ENCODE measurements at places on chromosomes 7 and 10.

- no peak for DNase-seq
Observed at GRCh38 chr7:84822941-84823510, 363.8 kb downstream of the SEMA3D start.

GRCh38 chr10:106158241-106158640 lies 1006.3 kb downstream of the SORCS1 start:
- no peak for DNase-seq

GRCh38 chr10:9515922-9516321 lies 1461.4 kb downstream of the GATA3 start:
- DNase-seq = no peak

GRCh38 chr7:158447151-158447505 lies 140.5 kb downstream of the PTPRN2 start:
- DNase-seq = no peak

GRCh38 chr7:150360363-150361058 lies 8.1 kb upstream of the REPIN1 start:
- no peak for DNase-seq

GRCh38 chr7:5703572-5704533 lies 77.6 kb downstream of the RNF216 start:
- DNase-seq = no peak

GRCh38 chr10:1320739-1321320 lies 264.6 kb downstream of the WDR37 start:
- DNase-seq = no peak

DNA sequence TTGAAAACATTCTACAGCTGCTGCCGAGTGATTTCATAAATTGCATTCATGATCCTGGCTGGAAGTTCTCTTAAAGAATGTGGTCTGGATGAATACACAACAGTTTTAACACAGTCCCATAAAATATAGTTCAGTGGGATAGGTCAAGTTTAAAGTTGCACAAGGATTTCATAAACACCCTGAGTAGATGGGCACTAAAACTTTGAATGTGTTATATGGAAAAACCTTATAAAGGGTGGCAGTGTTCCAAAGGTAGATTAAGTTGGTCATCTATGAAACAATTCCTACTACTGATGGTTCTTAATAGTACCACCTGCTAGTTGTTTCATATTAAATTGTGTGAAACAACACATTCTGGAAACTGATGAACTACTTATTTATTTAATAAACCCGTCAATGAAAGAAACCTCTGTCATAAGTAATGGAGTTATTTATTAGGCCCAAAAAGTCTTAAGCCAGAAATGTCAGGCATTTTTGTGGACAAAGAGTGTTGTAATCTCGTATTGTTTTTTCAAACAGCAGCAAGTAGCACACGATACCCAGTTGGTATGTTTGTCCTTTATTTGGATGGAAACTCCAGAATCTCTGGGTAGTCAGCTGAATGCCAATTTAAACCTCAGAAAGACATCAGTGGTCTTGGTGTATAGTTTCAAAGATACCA lies 14.3 kb upstream of the RPA3 start:
- no peak for DNase-seq

GRCh38 chr10:128068398-128069285 lies 57.6 kb downstream of the MKI67 start:
- DNase-seq = no peak

DNA sequence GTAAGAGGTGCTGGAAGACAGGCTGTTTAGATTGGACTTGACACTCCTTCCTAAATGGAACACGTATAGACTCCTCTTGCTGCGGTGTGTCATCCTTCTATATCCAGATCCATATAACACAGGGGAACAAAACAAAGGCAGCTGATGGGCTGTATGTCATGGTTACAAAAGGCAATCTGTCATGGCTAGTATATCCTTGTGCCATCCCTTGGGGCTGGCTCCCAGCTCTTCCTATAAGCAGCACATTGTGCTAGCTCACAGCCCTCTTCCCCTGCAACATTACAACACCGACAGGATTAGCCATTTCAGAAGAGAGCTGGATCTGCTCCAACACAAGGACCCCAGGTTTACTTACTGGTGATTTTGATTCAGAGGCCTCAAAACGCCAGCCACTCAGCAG lies 15.3 kb downstream of the LIPK start:
- no peak for DNase-seq

DNA sequence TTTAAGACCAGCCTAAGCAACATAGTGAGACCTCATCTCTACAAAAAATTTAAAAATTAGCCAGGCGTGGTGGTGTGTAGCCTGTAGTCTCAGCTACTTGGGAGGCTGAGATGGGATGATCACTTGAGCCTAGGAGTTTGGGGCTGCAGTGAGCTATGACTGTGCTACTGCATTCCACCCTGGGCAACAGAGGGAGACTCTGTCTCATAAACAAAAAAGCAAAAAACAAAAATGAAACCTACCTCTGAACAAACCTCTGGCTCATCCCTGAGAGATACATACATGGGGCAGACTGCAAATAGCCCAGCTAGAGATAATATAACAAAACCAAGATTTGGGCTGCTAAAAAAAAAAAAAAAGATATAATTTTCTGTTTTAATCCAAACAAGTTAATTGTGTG lies 19.5 kb downstream of the C10orf67 start:
- no peak for DNase-seq

GRCh38 chr10:5659702-5660528 lies 6.5 kb downstream of the ASB13 start:
- DNase-seq = no peak
